ENCODE measurements at places on chromosomes 12 and 14.

DNA sequence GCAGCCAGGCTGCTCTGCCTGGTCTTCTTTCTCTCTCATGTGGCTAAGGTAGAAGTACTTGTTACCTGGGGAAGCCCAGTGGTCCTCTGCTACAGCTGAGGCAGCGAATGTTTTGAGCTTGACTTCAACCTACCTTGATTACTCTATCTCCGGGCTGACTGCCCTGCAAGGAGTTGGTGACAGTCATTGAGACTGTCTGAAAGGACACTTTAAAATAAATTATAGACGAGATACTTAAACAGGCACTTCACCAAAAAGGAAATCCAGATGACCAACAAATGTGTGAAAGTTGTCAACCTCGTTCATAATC is 474 bp upstream of the CIT start:
- no peak for DNase-seq

GRCh38 chr14:36215217-36215598 is 38.7 kb upstream of the PTCSC3 start:
- no peak for DNase-seq

GRCh38 chr14:94009767-94010166 is 12.7 kb downstream of the CCDC197 start:
- DNase-seq = no peak

GRCh38 chr14:69666112-69666511 is 54.7 kb downstream of the SUSD6 start:
- no peak for DNase-seq

- no peak for DNase-seq
Measured at GRCh38 chr12:57834086-57834876, 12.2 kb downstream of the CTDSP2 start.

- no peak for DNase-seq
Measured at GRCh38 chr14:91232052-91232451, 12.5 kb downstream of the GPR68 start.

GRCh38 chr14:61661471-61662400 is 33.6 kb upstream of the HIF1A start:
- no peak for DNase-seq

GRCh38 chr14:94653321-94653720 is 41.1 kb downstream of the SERPINA3 start:
- DNase-seq = no peak

DNA sequence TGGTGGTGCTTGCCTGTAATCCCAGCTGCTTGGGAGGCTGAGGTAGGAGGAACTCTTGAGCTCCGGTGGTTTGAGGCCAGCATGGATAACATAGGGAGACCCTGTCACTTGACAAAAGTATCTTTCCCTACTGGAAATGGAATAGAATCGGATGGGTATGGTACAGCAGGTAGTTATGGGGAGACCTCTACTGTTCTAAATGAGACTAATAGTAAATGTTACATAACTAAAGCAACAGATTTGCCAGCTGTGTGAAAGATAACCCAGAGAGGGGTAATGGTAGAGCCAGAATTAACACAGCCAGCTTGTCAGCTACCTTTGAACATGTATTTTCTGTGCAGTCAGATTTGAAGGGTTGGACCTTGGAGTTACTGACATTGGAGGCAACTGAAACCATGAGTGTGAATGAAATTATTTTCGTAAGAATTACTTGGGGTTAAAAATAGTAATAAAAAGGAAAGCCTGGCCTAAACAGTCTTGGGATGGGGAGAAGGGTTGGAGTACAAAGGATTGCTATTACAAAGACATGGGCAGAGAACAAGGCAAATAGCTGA is 21.7 kb upstream of the NUP107 start:
- no peak for DNase-seq

GRCh38 chr14:74574706-74575105 is 37.3 kb downstream of the LTBP2 start:
- DNase-seq = no peak

DNA sequence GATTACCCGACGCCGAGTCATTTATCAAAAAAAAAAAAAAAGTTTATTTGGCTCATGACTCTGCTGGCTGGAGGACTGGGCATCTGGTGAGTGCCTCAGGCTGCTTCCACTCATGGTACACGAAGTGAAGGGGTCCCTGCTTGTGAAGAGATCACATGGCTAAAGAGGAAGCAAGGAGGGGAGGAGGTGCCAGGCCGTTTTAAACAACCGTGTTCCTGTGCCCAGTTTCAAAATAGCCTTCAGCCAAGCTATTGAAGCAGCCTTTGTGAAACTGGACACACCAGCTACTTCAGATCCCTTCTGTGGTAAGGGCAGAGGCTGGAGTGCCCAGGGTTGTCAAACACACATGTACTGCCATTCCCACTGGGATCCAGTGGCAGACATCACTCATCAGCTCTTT is 7.6 kb downstream of the POP5 start:
- DNase-seq = no peak

DNA sequence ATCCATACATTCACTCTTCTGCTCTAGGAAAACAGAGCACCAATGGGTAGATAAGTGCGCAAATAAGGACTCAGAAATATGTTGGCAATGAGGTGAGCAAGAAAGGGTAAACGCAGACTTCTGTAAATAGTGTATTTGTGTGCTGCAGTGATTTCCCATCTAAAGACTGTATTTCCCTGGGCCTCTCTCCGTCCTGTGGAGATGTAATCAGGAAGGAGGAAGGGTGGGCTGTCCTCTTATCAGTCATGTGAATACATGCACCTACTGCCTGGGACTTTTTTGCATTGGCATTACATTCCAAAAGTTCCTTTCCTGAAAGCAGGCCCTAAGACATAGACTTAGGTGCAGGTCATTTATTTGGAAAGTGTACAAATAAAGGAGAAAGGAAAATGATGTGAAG is 114.5 kb downstream of the OTOGL start:
- DNase-seq = no peak

- DNase-seq = no peak
Measured at GRCh38 chr12:53052419-53053217, 2.8 kb downstream of the TNS2 start.

GRCh38 chr12:54697851-54698250 is 49.7 kb upstream of the DCD start:
- no peak for DNase-seq

- no peak for DNase-seq
Measured at GRCh38 chr14:91636604-91637003, 95.3 kb downstream of the CATSPERB start.

GRCh38 chr14:80536456-80536855 is 325.2 kb upstream of the DIO2 start:
- no peak for DNase-seq

DNA sequence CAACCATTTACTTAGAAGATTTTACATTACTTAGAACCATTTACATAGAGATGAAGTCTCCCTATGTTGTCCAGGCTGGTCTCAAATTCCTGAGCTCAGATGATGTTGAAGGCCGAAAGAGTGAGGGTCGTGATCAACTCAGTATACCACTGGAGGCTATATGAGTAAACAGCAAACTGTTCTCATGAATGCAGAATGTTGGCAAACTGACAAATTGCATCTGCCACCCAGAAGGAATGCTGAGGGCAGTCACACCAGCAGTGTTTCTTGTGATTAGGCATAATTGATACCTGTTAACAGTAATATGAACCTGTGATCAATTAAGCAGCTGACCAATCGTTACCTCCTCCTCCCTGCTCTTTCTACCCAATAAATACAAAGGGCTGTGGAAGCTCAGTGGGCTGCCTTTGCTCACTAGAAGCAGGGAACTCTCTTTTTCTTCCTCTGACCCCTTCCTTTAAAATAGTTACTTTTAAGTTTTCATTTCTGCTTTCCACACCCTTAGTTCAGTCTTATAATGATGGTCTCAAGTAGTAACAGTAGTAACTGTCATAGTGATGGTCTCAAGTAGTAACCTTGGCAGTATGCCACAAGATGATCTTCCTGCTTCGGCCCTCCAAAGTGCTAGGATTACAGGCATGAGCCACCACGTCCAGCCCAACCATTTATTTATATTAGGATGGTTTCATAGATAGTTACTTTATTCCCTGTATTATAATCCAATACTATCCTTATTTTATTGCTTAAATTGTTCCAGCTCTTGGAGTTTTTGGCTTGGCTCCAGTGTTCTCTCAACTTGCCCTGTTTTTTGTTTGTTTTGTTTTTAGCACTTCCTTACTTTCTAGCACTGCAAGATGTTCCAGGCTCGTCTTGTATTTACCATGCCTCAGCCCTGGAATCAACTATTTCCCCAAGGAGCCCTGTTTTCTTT is 25.8 kb downstream of the LIMA1 start:
- no peak for DNase-seq

DNA sequence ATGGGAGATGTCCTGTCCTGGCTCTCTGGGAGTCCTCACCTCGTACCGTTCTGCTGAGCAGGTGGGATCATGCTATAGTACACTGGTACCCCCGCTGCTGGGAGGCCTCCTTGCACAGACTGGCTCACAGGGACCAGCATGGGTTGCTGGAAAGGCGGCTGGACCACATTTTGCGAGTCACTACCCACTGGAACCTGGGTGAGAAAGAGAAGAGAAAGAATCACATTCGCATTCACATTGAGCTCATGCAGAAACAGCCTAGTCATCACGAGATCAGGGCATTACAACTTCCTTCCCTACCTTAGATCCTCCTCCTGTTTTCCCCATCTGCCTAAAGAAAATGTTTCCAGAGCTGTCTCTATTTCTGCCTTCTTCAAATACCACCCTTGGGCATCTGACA is 17.3 kb upstream of the STAC3 start:
- no peak for DNase-seq

- no peak for DNase-seq
Measured at GRCh38 chr12:108146035-108146893, 17.2 kb downstream of the WSCD2 start.

GRCh38 chr12:124031058-124031457 is 58.0 kb downstream of the ZNF664 start:
- DNase-seq = no peak

GRCh38 chr14:87916103-87916885 is 76.7 kb downstream of the GALC start:
- DNase-seq = no peak

DNA sequence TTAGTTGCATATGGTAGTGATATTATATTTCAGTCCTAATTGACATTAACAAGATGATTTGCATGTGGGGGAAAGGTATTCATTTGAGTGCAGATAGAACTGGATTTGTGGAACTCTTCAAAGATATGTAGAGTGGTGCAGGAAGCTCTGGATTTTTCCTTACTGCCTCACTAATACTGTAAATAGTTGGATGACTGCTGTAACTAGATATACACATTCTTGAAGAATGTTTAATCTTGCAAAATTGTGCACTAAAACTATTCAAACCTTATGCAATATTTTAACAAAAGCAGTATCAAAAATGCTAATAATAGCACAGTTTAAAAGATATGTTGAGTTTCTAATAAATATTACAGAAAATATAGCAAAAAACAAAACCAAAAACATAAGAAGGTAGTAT is 43.1 kb upstream of the ATF7IP start:
- no peak for DNase-seq

- DNase-seq = no peak
Measured at GRCh38 chr12:130686511-130686991, 29.5 kb downstream of the RIMBP2 start.

DNA sequence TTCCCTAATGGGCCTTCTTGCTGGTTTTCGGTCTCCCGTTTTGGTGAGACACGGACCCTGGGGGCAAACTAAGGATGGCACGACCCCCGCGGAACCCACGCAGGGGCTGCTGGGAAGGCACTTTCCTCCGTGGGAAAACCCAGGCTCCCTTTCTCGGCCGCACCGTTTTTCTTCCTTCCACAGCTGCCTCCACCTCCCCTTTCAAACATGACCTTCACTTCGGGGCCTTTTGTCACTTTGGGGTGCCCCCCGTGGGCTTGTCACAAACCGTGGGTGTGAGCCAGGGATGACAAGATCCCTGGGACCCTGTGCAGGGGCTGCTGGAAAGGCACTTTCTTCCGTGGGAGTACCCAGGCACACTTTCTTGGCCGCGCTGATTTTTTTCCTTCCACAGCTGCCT is 268.7 kb downstream of the ALG10 start:
- DNase-seq = no peak

DNA sequence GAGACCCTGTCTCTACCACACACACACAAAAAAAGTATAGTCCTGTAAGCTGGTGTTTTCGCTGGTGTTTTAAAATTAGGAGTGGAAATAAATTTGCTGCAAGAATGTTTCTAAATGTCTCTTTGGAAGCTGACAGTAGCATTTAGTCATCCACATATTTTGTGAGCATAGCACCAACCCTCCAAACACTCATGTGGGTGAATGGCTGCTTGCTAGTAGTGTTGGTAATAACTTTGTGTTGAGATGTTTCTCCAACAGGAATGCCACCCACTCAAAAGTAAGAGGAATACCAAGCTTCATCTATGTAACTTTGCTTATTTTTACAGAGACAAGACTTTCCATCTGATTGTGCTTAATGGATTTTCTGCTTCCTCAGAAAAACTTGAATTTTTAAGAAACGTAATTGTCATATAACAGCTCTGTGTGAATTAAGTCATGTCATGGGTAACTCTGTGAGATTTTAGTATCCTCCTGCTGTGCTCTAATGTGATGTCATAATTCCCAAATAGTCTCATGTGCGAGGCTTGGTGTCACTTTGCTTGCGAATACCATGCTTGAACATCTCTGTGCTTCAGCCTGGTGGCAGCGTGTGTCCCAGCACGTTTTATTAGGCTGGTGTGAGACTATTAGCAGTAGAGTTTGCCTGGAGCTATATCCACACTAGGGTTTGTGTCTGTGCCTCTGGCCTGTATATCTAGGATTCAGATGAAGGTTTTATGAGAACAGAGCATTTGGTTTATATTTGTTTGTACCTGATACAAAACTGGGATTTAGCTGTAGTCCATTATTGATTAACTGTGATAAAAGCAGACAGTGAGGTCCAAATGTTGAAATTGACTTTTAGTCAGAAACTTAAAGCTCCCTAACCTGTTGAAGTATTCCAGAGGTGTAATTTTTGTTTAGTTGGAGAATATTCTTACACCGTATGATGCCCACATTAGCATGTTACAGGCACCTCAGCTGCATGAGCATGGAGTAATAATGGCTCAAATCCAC is 80.5 kb downstream of the FBXW8 start:
- no peak for DNase-seq

- DNase-seq = no peak
Measured at GRCh38 chr14:68951035-68951797, 27.9 kb downstream of the ACTN1 start.
